ENCODE measurements at places on chromosomes 6 and 20. TPM values are rescaled to one million over a fixed set of nuclear protein-coding genes. Genes with fewer than 3 reads are reported as not detected.

Gene RHAG
- 0.41 TPM for total RNA-seq

Gene HAO1
- total RNA-seq: under 0.01 TPM

Gene KIAA0408
- 107 TPM for total RNA-seq

Gene GPSM3
- 0.41 TPM for total RNA-seq

Gene PRRC2A
- total RNA-seq: 30.6 TPM

Gene SYNGAP1
- 35.1 TPM for total RNA-seq

Gene CYP21A2
- total RNA-seq: under 0.01 TPM

Gene NRSN1
- 22.0 TPM for total RNA-seq

Gene NKX2-4
- not detected for total RNA-seq

Gene IYD
- not detected for total RNA-seq

Gene RAB44
- total RNA-seq: not detected

Gene NUP153
- 41.2 TPM for total RNA-seq

Gene GLP1R
- total RNA-seq: 0.41 TPM

Gene NMBR
- 4.9 TPM for total RNA-seq

Gene PACRG
- 7.3 TPM for total RNA-seq

Gene DACT2
- 2.9 TPM for total RNA-seq
